ENCODE measurements at places on chromosomes 7 and 10. TPM values are rescaled to one million over a fixed set of nuclear protein-coding genes. Genes with fewer than 3 reads are reported as not detected.

DNA sequence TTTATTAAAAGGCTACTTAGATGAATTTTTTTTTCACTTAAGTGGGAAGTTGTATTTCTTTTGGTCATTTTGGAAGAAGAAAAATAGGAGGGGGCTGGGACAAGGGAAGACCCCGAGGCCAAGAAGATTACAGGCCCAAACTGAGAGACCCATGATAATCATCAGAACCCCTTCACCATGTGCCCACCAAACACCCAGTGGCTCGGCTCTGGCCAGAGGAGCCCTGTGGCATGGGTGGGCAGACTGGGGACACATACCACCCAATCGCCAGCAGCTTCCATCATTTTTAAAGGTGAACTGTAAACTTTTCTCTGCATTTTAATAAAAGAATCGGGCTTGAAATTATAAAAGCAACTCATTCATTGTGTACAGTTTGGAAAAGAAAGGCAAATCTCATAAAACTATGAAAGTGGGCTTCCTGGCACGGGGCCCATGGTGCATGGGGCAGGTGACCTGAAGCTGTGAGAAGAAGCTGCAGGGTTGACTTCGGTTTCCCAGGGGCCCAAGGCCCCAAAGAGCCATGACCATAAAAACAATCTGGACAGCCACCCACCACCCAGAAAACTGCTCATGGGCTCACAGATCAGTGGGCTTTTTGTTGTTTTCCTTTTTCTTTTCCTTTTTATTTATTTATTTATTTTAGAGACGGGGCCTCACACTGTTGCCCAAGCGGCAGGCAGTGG is 29.4 kb upstream of the RET start:
- no peak for DNase-seq

- no peak for DNase-seq
Observed at GRCh38 chr10:72186982-72187330, 28.9 kb upstream of the ANAPC16 start.

DNA sequence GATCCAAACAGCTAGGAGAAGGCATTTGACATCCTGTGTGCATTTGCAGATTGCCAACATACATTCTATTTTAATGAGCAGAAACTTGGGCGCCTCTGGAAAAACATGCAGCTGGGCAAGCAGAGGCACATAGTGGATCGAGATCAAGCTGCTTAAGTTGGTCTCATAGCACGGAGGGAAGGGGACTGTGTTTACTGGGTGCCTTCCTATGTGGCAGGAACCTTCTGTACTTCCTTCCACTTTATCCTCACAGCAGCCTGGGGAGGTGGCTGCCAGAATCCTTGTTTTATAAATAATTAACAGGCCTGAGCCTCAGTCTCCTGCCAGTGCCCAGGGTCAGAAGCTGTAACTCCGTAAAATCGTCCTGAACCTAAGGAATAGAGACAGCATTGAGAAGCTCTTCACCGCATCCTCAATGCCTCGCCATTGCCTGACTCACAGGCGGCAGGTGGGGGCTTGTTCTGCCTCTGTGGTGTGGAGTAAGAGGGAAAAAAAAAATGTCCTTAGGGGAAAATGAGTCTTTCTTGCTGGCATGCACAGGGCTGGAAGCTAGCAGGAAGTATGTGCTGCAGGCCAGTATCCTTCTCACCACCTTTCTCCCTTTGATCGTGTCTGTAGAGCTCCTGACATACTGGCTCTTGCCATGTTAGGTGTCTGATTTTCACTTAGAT is 6.2 kb downstream of the VWA2 start:
- DNase-seq: peak; percentile 57

Gene POLR2J3
- 6.5 TPM for total RNA-seq

GRCh38 chr7:150838965-150839650 is 13.2 kb upstream of the AOC1 start:
- DNase-seq: no peak

All from Daoy (cell line).